ENCODE measurements at places on chromosomes 6 and 20.

- DNase-seq: no peak
Observed at GRCh38 chr6:45896783-45897441, 118.7 kb downstream of the CLIC5 start.

DNA sequence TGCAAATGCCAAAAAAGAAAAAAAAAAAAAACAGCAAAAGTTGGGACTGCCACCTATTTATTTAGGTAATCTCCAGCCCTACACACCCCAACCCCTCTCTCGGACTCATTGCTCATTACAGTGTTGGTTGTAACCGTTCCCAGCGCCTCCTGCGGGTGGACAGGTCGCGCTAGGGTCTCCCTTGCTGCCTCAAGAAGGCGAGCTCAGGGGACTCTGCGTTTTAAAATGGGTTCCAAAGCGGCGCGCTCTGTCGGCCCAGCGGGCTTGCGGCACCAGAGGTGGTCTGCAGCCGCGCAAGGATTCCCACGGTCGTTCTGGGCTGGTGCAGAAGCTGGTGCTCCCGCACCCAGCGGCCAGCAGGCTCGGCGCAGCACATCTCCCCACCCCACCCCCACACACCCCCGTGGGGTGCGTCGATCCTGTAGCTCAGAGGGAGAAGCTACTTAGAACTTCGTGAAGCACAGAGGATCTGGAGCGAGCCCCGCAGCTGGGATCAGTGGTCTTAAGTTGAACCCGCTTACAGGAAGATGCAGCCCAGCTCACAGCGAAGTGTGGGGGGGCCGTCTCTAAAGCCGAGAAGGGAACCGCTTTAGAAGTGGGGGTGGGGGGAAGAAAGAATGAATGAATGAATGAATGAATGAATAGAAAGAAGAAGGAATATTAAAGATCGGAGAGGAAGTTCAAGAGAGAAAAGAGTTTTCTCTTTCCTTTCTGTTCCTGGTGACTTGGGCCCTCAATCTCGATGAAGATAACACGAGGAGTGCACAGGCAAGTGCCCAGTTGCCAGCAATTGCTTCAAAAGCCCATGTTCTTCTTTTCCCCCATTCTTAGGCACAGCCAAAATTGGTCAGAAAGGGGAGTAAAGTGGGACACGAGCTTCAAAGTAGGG lies 780 bp downstream of the TFAP2A start:
- no peak for DNase-seq

- no peak for DNase-seq
Observed at GRCh38 chr6:150334790-150335783, 33.7 kb upstream of the IYD start.

DNA sequence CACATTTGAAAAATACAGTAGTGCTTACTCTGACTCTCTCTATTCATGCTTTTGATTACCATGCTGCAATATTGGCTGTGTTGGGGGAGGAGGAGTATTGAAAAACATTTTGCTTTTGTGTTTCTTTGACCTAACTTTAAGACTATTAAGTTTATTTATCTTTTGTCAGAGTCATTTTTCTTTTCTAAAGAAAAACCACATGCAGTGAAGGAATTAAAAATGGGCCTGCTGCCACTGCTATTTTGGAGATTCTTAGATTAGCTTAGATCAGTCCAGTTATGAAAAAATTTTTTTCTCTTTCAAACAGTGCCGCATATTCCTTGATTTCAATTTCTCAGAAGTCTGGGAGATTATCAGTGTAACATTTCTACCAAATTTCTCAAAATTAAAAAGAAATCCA lies 36.1 kb downstream of the BCKDHB start:
- DNase-seq: no peak

- peak; percentile 13 for DNase-seq
Observed at GRCh38 chr20:57594092-57594951, 25.9 kb downstream of the ZBP1 start.

GRCh38 chr6:133532908-133533307 lies 291.8 kb downstream of the EYA4 start:
- DNase-seq: no peak

DNA sequence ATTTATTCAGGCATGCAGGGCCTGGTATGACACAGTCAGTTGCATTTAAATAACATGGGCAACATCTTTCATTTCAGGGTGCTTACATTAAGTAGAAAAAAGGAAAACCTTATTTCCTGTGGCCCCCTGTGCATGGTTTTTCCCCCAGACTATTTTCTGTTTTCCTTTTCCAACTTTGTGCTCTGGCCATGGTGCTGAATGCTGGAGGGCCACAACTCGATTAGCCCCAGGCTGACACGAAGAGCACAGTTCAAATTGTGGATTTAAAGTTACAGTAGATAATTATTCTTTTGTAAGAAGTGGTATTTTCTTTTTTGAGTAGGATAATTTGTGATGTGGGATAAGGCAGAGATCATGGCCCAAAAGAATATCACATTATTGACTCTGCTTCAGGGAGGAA lies 332.0 kb downstream of the HAO1 start:
- no peak for DNase-seq

- no peak for DNase-seq
Observed at GRCh38 chr6:7640607-7641577, 50.9 kb downstream of the SNRNP48 start.

DNA sequence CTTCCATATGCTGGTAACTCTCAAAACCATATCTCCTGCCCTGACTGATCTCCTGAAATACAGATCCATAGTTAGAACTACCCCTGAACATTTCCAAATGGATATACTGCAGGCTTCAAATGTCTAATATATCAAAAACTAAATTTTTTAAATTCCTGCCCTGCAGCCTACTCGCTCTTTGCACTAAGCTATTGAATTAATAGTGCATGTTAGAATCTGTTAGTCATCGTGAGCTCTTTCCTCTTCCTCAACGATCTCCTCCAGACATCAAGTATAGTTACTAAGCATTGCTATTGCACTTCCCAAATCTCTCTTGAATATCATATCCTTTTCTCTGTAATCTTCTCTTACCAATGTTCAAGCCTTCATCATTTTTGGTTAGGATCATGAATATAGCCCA lies 26.0 kb upstream of the RSPO3 start:
- DNase-seq: no peak

- DNase-seq: no peak
Observed at GRCh38 chr20:12113468-12114371, 196.0 kb downstream of the BTBD3 start.

DNA sequence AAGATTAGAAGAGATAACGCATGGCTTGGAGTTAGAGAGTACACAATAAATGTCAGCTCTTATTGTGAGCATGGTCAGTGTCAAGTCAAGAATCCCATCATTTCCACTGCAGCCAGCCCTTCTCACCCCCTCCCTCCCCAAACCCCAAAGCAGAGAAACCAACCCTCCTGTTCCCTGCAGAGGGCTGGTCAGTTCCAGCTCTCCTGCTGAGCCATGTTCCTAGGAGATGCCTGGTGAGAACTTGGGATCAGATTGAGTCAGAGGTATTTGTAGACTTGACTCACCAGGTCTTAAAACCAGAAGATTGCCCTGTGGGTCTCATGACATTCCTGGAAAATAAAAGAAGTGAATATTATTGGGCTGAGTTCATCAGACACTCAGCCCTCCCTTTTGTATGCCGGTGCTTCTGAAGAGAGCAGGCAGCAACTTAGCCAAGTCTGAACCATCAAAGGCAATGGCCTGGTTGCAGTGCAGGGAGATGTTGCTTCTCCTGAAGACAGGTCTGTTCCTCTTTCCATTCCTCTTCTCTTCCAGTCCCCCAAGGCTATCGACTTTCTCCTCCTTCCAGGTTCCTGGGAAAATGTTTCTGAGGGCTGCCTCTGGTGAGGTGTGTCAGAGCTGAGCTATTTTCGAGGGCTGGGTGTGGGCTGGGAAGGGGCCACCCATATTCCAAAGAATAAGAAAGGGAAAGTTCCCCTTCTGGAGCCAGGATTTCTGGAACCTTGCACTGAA lies 278.2 kb upstream of the SUPT3H start:
- DNase-seq: no peak

- DNase-seq: no peak
Observed at GRCh38 chr20:16662467-16662866, 67.4 kb upstream of the SNRPB2 start.

GRCh38 chr6:88611721-88612120 lies 351.7 kb downstream of the RNGTT start:
- DNase-seq: no peak

- DNase-seq: peak; percentile 3
Observed at GRCh38 chr6:127266892-127267645, 405 bp downstream of the RNF146 start.

DNA sequence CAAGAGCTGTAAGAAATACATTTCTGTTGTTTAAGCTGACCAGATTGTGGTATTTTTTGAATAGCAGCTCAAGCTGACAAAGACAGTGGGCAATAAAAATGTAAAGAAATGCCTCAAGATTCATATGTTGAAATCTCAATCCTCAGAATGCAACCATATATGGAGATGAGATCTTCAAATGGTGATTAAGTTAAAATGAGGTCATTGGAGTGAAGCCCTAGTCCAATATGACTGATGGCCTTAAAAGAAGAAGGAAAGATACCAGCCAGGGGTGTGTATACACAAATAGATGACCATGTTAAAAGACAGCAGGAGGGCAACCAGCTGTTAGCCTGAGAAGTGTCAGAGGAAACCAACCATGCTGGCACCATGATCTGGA lies 7.1 kb upstream of the DDO start:
- DNase-seq: no peak

DNA sequence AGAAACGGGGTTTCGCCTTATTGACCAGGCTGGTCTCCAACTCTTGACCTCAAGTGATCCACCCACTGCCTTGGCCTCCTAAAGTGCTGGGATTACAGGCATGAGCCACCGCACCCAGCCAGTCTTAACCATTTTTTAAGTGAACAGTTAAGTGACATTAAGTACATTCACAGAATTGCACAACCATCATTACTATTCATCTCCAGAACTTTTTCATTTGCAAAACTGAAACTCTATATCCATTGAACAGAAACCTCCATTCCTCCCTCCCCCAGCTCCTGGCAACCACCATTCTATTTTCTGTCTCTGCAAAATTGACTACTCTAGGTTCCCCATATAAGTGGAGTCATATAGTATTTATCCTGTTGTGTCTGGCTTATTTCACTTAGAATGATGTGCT lies 59.7 kb downstream of the PLCB4 start:
- DNase-seq: no peak

- no peak for DNase-seq
Observed at GRCh38 chr6:106910999-106911949, 63.3 kb downstream of the CD24 start.

DNA sequence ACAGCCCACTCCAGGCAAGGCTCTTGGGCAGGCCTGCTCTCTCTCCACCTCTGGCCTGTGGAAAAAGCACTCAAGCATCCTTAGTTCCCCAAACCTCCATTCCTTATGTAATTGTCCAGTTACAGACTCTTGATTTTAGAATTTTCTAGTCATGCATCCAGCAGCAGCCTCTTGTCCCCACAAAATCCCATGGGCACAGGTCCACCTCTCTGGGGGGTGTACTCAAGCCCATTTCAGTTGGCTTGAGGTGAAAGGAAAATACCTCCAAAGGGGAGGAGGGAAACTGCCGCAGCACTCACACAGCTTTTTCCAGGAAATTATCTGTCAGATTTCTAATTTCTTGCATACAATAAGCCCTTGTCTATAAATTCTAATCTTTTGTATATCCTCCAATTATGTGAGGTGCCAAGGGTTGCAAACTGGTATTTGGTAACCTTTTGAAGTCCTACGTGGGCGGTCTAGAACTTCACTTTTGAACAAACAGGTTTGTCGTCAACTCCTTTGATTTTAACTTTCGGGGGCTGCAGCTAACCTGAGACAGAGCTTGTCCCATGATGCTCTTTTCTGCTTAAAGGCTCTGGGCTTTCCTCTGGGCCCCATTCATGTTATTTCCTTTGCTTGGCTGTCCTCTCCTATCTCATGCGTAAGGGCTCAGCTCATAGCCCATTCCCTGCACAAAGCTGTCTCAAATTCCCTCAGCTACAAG lies 104.7 kb upstream of the CEP85L start:
- DNase-seq: no peak

DNA sequence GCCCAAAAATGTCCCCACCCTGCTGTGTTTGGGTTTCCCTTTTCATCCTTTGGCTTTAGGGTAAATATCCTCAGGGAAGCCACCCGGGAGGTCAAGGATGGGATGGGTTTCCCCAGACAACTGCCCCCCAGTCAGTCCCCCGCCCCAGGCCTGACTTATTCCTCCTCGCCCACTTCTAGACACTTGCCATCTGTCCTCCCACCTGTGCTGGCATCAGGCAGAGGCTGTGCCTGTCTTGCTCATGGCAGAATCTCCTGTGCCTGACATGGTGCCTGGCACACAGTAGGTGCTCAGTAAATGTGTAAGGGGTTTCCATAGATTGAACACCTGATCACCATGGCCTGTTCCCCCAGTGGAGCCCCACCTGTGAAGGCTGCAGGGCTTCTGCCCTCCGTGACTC lies 141.8 kb downstream of the PHACTR3 start:
- DNase-seq: no peak

GRCh38 chr6:122719176-122719575 lies 60.3 kb upstream of the FABP7 start:
- DNase-seq: no peak

DNA sequence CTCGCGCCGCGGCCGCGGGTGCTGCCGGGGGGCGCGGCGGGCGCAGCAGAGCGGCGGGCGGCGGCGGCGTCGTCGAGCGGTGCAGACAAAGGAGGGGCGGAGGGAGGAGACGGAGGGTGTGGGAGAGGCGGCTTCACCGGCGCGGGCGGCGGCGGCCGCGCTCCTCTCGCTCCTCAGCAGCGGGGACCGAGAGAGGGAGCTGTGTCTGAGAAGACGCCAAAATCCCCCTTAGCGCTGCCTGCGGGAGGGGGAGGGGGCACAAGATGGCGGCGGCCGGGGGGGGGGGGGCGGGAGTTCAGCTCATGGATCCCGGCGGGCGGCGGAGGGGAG lies 296 bp downstream of the ADNP start:
- DNase-seq: no peak

DNA sequence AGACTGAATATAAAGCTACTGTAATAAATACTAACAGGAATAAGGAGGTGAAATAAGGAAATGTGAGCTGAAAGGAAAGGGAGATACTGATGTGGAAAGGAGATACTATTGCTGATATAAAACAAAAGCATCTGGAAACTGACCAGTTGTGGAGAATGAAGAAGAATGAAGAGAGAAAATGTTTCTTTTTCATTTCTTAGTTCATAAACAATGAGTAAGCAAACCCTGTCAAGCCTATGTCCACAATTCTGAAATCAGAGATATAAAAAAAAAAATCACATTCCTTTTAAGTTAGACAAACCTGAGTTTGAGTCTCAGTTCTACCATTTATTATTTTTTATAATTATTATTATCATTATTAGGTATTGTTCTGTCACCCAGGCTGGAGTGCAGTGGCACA lies 121.6 kb upstream of the GJE1 start:
- DNase-seq: no peak

DNA sequence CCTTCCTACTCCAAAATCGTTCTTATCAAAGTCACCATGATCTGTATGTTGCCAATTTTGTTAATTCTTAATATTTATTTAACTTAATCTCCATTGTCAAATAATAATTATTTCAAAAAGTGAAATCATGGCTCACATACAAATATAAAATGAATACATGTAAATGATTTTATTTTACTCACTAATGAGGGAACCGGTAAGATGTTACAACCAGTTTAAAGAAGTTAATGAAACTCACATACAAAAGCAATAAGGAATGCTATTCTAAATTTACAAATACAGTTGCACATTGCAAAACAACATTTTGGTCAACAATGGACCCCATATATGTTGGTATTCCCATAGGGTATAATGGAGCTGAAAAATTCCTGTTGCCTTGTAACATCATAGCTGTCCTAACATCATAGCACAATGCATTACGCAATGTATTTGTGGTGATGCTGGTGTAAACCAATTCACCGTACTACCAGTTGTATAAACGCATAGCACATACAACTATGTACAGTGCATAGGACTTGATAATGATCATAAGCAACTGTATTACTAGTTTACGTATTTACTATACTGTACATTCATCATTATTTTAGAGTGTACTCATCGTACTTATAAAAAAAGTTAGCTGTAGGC lies 6.5 kb upstream of the SLC22A16 start:
- DNase-seq: no peak

Measured in NCI-H510A (cell line).